NCI-H1105 (cell line): ENCODE measurements at places on chromosomes 16 and 17.

DNA sequence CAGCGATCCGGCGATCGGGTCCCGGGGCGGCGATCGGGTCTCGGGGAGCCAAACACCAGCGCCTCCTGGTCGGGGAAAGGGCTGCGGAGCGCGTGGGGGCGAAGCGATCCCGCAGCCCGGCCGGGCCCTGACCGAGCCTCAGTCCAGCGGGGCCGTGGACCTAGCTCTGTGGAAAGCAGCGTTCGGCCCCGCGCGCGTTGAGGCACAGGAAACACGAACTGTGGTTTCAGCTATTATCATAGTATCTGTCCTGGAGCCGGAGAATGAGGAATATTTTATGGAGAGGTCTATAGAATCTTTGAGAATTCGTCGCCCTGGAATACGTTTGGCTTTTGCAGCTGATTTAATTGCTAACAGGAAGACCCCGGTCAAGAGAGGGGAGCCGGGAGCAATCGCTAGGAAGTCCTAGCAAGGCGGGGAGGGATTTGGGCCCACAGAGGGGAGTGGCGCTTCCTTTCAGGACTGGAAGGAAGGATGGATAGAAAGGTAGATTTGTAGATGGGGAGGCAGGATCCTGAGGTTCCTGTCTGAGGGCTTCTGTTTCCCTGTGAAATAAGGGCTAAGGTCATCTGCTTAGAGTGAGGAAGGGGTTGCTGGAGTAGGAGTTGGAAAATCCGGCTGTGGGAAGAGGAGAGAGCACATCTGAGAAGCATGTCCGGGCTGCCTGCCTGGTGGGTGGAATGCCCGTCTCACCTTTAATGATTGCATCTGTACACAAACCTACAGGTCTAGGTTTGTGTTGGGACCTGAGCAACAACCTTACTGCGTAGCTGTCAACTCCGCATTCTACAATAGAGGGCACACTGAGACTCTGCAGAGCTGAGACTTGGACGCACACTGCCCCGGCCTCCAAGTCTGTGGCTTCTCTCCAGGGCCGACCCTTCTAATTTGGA, 770 bp downstream of the CCNF start:
- DNase-seq, result no peak

GRCh38 chr16:27786221-27786922, 236.4 kb downstream of the KATNIP start:
- no peak for DNase-seq

- no peak for DNase-seq
Measured at GRCh38 chr16:9836118-9836736, 346.0 kb downstream of the GRIN2A start.

- no peak for DNase-seq
Measured at GRCh38 chr16:78460428-78460827, 361.0 kb downstream of the WWOX start.

DNA sequence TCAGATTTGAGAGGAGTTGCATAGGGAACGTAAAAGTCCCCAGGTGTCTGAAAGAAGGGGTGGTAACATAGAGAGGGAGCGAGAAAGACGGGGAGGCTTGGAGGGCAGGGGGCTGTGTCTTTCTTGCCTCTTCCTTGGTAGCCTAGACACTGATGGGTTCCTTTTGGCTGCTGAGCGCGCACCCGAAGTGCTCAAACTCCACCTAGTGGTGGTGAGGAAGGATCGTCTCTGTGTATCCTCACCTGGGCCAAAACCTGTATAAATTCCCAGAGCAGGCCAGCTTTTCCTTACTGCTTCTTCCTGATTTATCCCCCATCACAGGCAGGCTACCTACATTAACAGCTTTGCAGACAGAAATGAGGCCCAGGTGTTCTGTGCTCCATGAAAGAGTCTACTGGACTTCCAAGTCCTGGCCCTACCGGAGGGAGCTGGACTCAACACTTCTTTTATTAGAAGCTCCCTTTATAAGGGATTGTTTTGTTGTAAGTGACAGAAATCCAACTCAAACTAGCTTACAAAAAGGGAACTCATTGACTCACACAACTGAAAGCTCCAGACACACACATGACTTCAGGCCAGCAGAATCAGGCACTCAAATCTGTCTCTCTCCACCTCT, 5.5 kb upstream of the SLC25A35 start:
- DNase-seq, result peak; percentile 74

- DNase-seq, result no peak
Measured at GRCh38 chr16:47876511-47876910, 279.3 kb downstream of the ABCC12 start.

GRCh38 chr16:79171504-79171903, 429.0 kb downstream of the MAF start:
- no peak for DNase-seq

GRCh38 chr16:85286066-85286831, 174.0 kb upstream of the CIBAR2 start:
- no peak for DNase-seq

- DNase-seq, result no peak
Measured at GRCh38 chr17:67489273-67489672, 112.2 kb downstream of the PITPNC1 start.

DNA sequence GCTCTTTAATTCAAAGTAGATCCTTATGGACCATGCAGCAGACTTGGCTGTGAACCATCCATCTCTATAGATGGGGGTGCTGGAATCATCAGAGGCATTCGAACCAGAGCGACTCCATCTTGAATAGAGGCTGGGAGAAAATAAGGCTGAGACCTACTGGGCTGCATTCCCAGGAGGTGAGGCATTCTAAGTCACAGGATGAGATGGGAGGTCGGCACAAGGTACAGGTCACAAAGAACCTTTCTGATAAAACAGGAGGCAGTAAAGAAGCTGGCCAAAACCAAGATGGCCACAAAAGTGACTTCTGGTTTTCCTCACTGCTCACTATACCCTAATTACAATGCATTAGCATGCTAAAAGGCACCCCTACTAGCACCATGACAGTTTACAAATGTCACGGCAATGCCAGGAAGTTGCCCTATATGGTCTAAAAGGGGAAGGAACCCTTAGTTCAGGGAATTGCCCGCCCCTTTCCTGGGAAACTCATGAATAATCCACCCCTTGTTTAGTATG, 89.2 kb upstream of the BRD7 start:
- DNase-seq, result no peak

DNA sequence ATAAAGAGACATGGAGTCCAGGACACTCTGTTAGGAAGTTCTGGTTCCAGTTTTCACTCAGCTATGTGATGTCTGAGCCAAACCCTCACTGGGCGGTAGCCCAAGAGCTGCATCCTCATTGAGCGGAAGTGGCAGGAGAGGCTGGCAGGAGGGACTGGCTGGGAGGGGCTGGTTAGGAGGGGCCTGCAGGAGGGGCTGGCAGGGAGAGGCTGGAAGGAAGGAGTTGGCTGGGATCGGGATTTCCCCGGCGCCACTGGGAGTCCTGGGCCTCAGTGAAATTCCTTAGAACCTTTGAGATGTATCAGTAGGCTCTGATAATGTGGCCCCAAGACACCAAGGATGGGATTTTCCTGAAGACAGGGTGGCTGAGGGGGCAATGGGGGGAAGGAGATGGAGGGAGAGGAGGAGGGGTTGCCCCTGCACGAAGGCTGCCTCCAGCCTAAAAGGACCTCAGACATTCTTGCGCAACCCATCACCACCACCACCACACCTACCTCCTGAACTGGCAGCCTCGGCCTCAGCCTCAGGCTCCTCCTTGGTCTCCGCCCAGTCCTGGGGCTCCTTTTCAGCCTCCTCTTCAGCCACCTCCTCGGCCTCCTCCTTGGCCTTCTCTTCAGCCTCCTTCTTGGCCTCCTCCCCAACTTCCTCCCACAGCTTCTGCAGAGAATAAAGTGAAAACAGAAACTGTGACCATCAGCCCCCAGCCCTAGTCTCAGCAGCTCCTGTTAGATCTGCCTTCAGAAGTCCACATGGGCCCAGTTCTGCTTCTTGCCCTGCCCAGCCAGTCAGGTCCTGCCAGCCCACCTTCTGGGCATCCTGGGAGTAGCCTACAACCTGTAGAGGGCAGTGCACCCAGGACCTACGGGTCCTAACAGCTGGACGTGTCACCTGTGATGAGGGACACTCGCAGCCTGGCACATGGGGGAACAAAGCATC, 31.7 kb downstream of the CNGB1 start:
- DNase-seq, result no peak

GRCh38 chr16:29745121-29745852, 503 bp downstream of the C16orf54 start:
- no peak for DNase-seq

GRCh38 chr17:17043461-17044271, 1.4 kb downstream of the MPRIP start:
- DNase-seq, result no peak

GRCh38 chr17:2602597-2603017, 9.2 kb downstream of the PAFAH1B1 start:
- DNase-seq, result no peak

DNA sequence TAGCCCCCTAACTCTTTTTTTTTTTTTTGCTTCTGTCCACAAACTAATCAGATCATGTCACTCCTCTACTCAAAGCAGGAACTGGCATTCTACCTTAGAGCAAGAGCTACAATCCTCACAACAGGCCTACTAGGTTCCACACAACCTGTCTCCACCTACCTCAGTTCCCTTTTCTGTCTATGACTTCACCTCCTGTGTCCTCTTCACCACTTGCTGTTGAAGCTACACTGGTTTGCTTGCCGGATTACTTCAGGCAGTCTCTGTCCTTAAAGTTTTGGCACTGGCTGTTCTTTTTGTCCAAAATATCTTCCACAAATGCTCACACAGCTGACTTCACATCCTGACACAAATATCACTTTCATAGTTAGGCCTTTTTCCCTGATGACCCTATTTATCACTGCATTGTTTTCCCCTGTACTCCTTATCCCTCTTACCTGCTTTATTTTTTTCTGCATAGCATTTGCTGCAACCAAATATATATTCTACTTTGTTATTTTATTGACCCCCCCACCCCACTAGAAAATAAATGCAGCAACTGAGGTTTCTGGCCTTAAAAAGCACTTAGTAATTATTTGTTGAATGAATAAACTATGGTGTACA, 72.0 kb downstream of the KANSL1 start:
- no peak for DNase-seq

DNA sequence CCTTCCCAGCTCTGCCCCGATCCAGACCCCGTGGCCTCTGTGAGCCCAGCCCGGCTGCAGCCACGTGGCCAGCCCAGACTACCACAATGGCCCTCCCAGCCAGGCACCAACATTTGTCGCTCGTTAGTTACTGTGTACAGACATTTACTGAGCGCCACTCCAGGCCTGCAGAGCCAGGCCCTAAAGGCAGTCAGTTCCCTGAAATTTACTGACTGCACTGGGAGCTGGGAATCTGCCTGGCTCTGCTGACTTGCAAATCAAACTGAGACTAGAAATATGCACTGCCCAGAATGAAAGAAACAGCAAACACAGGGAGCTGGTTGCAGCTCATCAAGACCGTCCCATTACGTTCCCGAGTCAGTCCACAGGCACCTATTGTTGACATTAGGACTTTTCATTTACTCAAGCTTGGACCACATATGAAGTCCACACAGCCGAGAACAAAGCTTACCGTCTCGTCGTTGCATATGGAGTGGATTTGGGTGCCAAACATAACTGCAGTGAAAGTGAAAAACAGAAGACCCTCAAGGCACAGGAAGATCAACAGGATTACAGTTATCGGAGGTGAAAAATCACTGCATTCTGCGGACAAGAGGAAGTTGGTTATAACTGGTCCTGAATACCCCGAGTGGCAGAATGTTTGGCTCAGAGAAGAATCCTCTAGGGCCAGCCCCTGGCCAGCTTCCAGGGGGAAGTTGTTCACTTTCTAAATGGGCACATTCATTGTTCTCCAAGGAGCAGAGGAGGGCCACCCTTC, 34.5 kb downstream of the ZDHHC7 start:
- no peak for DNase-seq

- DNase-seq, result no peak
Measured at GRCh38 chr16:77172951-77173350, 18.0 kb upstream of the MON1B start.

DNA sequence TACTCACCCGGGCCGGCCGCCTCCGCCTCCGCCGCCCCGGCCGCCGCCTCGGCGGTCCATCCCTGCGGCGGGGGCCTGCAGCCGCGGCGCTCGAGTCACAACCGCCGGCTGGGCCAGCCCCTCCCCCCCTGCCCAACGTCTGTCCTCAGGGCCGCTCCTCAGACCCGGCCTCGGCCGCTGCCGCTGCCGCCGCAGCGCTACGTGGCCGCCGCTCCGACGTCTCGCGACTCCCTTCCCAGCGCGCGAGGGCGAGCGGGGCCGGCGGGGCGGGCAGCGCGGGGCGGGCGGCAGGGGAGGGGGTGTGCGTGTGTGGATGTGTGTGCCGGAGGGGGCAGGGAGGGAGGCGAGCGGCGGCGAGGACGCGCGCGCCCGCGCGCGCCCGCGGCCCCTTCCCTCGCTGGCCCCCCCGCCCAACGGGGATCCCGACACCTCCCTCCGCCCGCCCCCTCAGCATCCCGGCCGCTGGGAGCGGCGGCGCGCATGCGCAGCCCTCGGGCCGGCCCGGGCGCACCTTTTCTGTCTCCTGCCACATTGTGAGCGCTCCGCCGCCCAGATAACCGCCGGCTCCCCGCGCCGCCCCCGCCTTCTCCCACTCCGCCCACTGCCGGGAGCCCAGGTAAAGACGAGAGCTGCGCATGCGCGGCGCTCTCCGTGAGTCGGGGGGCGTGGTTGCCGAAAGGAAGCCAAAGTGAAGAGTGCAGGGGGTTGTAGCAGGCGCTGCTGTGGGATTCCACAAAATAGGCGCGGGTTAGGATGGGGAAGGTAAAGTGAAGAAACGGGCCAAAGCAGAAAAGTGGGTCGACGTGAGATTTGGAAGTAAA, at the start of gene ZNF652:
Gene ZNF652 (minus strand): TSS at position 349 of the 821 bp plus-strand sequence. CDS start 44,525 bp downstream, outside the sequence.
- DNase-seq, result peak; percentile 94

GRCh38 chr16:11627822-11628457, 40.3 kb upstream of the SNN start:
- no peak for DNase-seq

GRCh38 chr17:48211011-48211410, 103.4 kb downstream of the SNX11 start:
- no peak for DNase-seq

- no peak for DNase-seq
Measured at GRCh38 chr16:88382491-88383400, at the start of gene ZNF469. Gene ZNF469, plus strand, starts transcription at chr16:88382959. Its CDS starts 44,512 bp downstream, at chr16:88427471.

GRCh38 chr17:869086-869485, 86.9 kb downstream of the MRM3 start:
- no peak for DNase-seq
